Left forelimb (tissue), 1 donor: ENCODE measurements at places on chromosomes 5 and 9.

GRCh38 chr5:2735996-2736395 is 15.5 kb downstream of the IRX2 start:
- DNase-seq = peak; percentile 14

- no peak for DNase-seq
Observed at GRCh38 chr5:37757980-37758582, 81.8 kb downstream of the GDNF start.

GRCh38 chr9:135478191-135478590 is 1.4 kb upstream of the PPP1R26 start:
- DNase-seq = no peak

- no peak for DNase-seq
Observed at GRCh38 chr9:118650417-118650816, 718.8 kb downstream of the BRINP1 start.

- DNase-seq = no peak
Observed at GRCh38 chr5:19771174-19771835, 216.7 kb downstream of the CDH18 start.

- no peak for DNase-seq
Observed at GRCh38 chr9:92385001-92385400, 19.4 kb downstream of the OGN start.

- DNase-seq = no peak
Observed at GRCh38 chr5:174310243-174310642, 264.7 kb downstream of the NSG2 start.

- DNase-seq = no peak
Observed at GRCh38 chr9:130174025-130174424, 1.8 kb downstream of the NCS1 start.

- no peak for DNase-seq
Observed at GRCh38 chr5:98961665-98962344, 33.0 kb upstream of the CHD1 start.

DNA sequence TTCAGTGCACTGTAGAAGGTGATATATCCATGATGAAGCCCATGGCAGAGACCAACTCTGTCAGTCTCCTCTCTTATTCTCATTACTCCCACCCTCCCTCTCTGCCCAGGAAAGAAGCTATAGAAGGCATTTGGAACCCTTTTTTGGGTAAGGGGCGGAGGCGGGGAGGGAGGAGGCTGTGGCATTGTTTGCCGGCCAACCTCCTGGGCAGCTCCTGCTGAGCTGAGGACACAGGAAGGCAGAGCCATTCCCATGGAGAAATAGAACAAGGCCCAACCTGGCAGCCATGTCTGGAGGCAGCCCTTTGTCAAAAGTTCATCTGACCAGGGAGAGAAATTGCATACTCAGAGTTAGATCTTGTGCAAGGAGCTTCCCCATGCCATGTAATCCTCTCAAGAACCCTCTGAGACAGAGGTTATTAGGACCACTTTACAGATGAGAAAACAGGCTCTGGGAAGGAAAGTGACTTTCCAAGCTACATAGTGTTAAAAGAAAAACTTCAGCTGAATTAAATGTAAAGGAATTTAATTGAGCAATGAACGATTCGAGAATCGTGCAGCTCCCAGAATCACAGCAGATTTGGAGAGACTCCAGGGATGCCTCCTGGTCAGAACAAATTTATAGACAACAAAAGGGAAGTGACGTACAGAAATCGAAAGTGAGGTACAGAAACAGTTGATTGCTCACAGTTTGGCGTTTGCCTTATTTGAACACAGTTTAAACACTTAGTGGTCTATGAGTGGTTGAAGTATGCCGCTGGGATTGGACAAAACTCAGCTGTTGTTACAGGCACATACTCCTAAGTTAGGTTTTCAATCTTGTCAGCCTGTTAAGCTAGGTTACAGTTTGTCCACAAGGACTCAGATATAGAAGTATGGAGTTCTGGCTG is 158.6 kb downstream of the MELK start:
- DNase-seq = no peak

DNA sequence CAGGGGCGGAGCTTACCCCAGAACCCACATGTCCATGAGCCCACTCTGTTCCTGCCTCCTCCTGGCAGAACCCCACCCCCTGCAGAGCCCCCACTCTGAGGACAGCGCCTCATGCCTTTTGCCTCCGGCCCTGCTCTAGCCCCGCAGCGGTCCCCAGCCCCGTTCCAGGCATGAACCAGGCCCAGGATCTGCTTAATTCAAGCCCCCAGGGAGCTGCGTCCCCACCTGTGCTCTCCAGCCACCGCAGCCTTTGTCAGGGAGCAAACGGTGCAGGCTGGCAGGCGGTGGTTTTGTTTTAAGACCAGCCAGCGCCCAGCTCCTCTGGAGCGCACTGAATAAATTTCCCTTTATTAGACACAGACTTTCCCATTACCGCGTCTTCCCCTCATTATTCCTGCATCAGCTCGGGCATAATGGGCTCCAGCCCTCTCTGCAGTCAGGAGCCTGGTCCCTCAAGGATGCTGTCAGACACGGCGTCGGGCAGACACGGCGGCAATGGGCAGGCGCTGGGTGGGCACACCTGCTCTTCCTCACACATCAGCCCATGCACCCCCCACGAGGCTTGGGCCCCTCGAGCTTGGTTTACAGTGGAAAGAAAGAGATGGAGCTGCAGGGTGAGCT is 137.6 kb downstream of the OLFM1 start:
- no peak for DNase-seq

DNA sequence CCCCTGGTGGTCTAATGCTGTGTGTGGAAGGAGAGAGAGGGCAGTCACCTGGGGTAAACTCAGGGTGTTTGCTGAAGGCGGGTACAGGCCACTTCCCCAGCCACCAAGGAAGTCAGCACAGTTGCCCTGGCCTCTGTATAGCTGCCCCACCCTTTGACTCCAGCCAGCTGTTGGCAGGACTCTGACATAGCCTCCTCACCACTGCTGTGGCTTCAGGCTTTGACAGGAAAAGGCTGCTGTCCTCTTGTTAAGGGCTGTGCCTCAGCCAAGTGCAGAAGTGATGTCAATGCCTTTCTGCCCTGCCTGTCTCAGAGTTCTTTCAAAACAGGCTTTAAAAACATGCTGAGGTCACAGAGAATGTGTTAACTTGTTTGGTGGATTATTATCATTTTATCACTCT is 487.2 kb upstream of the KLF4 start:
- no peak for DNase-seq

DNA sequence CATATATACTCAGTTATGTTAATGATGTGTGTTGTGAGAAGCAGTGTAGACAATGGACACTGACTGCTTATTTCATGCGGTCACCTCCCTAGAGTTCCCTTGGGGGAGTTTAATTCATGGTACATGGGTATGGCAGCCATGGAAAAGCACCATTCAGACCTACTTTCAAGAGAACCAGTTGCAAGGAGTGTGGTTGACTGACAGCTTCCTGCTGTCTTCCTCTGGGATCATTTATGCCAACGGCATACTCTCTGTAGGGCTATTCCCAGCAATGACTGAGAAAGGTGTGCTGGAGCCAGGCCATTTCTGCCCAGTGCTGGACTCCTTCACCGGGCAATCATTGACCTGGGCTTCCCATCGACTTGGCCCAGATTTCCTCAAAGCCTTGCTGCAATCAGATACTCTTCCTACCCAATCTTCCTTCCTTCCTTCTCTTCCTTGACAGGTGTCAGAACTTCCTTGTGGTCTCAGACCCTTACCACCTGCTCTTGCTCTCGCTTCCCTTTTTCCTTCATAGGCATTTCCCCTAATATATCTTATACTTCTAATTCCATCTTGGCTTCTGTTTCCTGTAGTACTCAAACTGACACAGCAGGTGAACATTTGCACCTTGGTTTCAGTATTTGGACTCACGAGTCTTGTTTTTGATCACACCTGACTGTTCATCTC is 3.4 kb upstream of the CLINT1 start:
- DNase-seq = no peak
